ENCODE measurements at places on chromosomes 2 and 18.

- no peak for DNase-seq
Observed at GRCh38 chr2:157780211-157780610, 95.9 kb downstream of the ACVR1 start.

GRCh38 chr18:31419457-31419932 lies 28.0 kb upstream of the DSG3 start:
- no peak for DNase-seq

- DNase-seq: no peak
Observed at GRCh38 chr2:39719317-39719716, 53.6 kb downstream of the TMEM178A start.

- no peak for DNase-seq
Observed at GRCh38 chr2:23559561-23560239, 174.7 kb downstream of the KLHL29 start.

DNA sequence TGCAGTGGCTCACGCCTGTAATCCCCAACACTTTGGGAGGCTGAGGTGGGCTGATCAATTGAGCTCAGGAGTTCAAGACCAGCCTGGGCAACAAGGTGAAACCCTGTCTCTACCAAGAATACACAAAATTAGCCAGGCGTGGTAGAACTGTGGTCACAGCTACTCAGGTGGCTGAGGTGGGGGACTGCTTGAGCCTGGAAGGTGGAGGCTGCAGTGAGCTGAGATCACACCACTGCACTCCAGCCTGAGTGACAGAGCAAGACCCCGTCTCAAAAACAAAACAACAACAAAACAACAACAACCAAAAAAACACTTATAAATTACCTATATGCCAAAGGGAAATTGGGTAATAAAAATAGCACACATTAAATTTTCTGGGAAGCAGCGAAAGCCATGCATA lies 141.6 kb downstream of the HDAC4 start:
- DNase-seq: no peak

DNA sequence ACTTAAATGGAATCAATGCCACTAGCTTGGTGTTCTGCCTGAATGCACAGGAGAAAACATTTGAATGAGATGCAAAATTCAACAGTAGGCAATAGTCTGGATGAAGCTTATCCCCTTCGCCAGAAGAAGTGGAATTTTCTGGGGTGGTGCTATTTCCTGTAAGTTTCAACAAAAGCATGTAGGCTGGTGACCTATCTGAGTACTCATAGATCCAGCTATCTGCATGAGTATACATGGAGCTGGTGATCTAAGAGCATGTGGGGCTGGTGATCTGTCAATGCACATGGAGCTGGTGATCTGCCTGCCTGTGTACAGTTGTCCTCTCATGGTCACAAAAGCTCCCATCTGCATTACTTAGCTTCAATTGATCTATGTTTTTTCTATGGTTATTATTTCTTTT lies 71.2 kb downstream of the SLC9A4 start:
- no peak for DNase-seq

- DNase-seq: no peak
Observed at GRCh38 chr18:7170292-7170691, 52.7 kb upstream of the LAMA1 start.

DNA sequence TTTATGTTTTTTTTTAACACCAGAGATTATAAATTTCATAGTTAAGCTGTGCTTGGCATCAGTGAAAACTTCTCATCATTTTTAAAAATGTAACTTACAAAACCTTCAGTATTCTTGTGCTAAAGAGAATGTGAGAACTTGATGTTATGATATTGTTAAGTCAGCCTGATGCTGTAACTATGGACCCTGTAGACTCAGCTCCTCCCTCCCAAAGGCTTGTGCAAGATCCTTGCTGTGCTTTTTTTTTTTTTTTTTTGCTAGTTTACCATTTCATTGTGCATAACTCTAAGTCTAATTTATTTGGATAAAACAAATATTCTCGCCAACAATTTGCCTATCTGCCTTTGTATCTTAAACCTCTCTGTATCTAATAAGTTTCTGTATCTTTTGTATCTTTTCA lies 12.9 kb upstream of the TFPI start:
- DNase-seq: no peak

GRCh38 chr2:3777966-3778365 lies 74.6 kb downstream of the DCDC2C start:
- DNase-seq: no peak

- DNase-seq: no peak
Observed at GRCh38 chr2:242058116-242058680, 188.7 kb downstream of the RTP5 start.

DNA sequence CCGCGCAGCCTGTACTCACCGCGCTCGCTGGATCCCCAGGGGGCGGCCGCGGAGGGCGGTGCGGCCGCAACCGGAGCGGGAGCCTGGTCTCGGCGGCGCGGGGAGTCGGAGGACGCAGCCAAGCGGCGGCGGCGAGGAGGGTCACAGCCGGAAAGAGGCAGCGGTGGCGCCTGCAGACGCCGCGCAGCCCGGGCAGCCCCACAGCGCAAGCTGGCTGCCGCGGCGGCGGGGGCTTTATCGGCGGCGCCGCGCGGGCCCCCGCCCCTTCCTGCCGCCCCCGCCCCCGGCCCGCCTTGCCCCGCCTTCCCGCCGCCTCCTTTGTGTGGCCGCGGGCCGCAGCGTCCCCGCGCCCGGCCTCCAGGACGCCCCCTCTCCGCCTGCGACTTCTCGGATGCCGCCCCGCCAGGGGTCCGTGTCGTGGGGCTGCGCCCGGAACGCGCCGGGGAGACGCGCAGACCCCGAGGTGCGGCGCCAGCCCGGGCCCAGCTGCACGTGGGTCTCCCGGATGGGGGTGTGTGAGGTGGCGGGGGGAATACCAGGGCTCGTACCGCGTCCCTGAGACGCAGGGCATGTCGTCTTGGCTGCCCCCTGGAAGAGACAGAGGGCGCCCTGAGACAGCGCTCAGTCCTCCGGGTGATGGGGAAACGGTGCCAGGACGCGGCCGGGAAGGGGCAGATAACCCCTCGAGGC lies at the start of gene SERPINE2:
SERPINE2 (minus strand) TSS at position 207 of the 690 bp plus-strand sequence. CDS start 37,386 bp downstream, outside the sequence.
- no peak for DNase-seq

DNA sequence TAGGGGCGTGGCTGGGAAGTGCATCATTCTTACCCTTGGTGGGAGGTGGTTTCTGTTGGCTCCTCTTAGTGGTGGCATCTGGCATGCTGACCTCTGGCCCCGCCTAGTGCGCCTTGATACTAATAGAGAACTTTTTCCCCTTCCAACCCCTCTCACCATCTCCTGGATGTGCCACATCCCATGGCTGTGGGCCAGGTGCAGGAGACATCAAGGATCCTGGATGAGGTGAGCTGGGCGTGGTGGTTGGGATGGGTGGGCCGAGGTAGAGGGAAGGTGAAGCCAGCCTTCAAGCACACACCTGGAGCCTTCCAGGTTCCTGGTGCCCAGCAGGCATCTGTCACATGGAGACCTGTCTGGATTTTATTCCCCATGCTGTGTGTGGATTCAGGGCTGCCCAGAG lies 149.2 kb downstream of the DYSF start:
- DNase-seq: no peak

- no peak for DNase-seq
Observed at GRCh38 chr2:105496271-105496670, 97.4 kb upstream of the FHL2 start.

DNA sequence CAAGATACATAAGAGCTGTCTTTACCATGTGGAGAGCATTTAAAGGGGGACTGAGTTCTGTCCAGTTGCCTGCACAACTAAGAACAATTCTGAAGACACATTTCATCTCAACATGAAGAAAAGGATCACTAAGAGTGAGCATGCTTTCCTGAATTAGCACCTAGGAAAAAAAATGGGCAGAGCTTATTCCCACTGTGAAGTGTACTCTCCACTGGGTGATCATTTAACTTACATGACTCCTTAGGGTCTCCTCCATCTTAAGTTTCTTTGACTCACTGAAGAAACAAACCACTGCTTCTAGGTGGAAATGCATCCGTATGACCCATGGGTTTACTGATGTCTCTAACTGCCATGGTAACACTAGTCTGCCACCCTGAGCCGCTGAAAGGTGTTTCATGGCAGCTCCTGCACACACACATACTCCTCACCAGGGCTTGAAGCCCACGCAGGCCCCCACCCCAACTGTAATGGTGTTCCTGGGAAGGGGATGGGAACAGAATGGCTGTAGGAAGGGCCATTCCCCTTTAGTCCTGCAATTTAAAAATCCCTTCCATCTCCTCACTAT lies 27.1 kb downstream of the HDLBP start:
- no peak for DNase-seq
